ENCODE measurements at places on chromosomes 1 and 21.

GRCh38 chr1:184221087-184221486, 165.7 kb upstream of the C1orf21 start:
- H3K4me3 ChIP-seq = no peak overlapping the region
- no peak for DNase-seq
- H3K27ac ChIP-seq = no peak overlapping the region
- H3K36me3 ChIP-seq = no peaks in the 10 kb centered on the region
- H3K27me3 ChIP-seq = peaks cover 6% of the 10 kb centered on the region

GRCh38 chr21:10273196-10273595, 248.2 kb upstream of the TPTE start:
- H3K4me3 ChIP-seq = no peak overlapping the region
- H3K27me3 ChIP-seq = no peaks in the 10 kb centered on the region
- no peak for DNase-seq

DNA sequence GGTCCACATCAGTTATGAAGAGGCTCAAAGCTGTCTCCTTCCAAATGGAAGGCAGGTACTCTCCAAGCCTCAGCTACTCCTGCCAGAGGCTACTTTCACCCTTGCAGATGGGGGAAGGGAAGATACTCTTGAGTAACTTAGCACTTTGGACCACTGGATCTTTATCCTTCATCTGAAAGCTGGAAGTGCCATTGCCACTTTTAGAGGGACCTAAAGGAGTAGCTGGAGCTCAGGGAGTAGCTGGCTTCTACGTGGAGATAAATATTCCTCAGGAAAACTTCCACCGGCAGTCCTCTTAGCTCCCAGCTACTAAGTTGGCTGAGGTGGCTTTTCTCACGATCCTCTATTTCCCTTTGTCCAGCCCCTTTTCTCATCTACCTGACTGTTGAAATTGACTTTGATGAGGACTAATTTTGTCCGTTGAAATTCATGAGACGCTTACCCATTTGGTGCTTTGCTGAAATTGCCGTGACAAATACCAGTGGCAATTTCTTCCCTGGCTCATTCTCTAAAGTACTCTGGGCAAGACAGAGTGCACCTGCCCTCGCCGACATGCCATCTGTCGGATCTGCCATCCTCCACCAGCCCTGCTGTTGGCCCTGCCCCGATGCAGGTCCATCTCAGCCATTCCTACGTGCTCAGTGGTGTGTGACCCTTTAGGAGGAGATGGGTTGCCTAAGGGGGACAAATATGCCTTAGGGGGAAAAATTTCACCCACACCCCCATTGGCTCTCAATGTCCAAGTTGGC, 13.6 kb downstream of the IGSF21 start:
- peaks cover 18% of the 10 kb centered on the region for H3K27me3 ChIP-seq
- peak overlapping the region; percentile 32 for H3K27ac ChIP-seq
- H3K36me3 ChIP-seq = no peaks in the 10 kb centered on the region
- no peaks in the 10 kb centered on the region for H3K4me1 ChIP-seq
- DNase-seq = no peak

- H3K4me1 ChIP-seq = peaks cover 12% of the 10 kb centered on the region
- H3K27ac ChIP-seq = peak overlapping the region; percentile 96
- H3K36me3 ChIP-seq = no peaks in the 10 kb centered on the region
- peak; percentile 89 for DNase-seq
Observed at GRCh38 chr1:1069056-1069710, 4.9 kb downstream of the RNF223 start.
